Stimulated activated CD8-positive, alpha-beta memory T cell treated with anti-CD3 and anti-CD28 coated beads, Interleukin-15, amount 100 ng/mL, for 1 hour (primary cell): ENCODE measurements at places on chromosomes 6 and 20.

DNA sequence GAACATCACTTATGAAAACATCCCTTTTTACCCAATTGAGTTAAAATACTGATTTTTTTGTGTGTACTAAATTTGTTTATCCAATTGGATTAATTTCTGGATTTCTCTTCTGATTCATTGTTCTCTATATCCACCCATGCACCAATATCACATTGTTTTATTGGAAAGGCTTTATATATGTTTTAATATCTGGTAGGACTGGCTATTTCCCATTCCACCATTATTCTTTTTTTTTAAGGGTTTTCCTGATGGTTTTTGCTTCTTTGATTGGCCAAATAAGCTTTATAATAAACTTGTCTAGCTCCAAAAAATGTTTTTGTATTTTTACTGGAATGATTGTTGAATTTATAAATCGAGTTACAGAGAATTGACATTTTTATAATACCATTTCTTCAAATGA is 59.4 kb upstream of the DOK5 start:
- DNase-seq = no peak

GRCh38 chr20:41664584-41664983 is 46.4 kb upstream of the CHD6 start:
- no peak for DNase-seq

DNA sequence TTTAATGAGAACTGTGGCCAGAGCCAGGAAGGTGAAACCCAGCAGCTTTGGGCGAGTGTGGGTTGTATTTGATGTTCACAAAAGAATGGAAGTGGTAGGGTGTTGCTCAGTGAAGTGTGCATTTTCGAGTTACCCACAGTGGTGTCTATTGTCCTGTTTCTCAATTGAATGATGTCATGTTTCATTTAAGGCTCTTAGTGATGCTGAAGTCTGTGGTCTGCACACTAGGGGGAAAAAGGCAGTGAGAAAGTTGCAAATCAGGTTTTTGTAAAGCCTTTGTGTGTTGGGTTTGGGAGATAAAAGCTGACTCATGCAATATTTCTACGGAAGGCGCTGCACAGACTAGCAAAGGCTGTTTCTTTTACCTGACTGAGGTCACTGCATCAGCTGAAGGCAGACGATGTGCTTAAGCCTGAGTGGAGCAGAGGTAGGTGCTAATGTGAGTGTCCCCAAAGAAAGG is 121.1 kb downstream of the PLEKHG1 start:
- DNase-seq = no peak

- DNase-seq = no peak
These were observed 7.0 kb downstream of the ADGRB3 start for GRCh38 chr6:68642081-68642480.

GRCh38 chr6:54971825-54972224 is 125.3 kb downstream of the FAM83B start:
- DNase-seq = no peak

DNA sequence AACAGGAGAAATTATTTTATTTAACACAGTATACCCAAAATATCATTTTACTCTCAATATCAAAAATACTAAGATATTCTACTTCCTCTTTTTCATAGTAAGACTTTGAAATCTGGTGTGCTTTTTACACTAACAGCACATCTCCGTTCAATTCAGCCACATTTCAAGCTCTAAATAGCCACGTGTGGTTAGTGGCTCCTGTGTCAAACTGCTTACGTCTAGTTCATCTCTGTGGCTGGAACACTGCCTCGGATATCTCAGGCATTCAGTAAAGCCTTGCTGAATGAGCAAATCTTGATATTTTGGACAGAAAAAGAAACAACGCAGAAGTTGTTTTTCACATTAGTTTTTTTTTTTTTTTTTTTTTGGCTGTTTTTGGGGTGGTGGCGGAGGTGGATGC is 136.1 kb downstream of the EYA4 start:
- DNase-seq = no peak

- no peak for DNase-seq
These were observed 188.1 kb upstream of the SLC35B3 start for GRCh38 chr6:8623441-8623840.

- DNase-seq = no peak
These were observed 11.0 kb downstream of the ZBP1 start for GRCh38 chr20:57609086-57609841.

DNA sequence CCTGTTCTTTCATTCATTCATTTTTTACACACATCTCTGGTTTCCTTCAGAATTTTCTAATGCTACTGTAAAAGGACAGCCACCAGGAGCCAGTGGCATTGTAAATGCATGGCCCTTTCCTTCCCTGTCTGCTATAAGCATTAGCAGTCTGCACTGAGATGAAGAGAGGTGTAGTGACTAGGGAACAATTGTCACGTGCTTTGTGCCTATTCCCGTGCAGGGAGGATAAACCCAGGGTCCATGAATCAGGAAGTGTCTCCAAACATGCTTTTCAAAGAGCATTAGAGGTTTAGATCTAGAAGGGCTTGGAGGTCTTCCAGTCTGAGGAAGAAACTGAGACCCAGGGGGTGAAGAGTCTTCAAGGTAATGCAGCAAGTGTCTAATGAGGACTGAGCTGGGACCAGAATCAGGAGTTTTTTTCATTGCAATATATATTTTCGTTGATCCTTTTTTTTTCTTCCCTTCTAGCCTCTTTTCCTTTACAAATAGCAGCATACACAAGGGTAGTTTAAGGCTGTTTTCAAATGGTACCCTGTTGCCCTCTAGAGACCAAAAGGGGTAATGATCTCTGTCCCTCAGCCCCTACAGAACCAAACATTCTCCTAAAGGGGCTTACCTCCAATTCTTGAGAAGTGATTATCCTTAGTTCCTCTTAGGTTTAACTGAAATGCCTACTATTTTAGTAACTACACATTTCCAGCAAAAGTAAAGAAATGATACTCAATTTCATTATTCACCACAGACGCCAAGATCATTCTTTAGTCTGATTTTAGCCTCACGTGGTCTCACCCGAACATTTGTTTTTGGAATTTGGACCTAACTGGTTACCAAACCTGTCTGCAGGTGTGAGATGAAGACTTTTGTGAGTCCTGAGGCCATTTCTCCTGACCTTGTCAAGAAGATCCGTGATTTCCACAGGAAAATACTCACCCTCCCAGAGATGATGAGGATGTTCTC is 6.6 kb downstream of the TRIM15 start:
- no peak for DNase-seq

DNA sequence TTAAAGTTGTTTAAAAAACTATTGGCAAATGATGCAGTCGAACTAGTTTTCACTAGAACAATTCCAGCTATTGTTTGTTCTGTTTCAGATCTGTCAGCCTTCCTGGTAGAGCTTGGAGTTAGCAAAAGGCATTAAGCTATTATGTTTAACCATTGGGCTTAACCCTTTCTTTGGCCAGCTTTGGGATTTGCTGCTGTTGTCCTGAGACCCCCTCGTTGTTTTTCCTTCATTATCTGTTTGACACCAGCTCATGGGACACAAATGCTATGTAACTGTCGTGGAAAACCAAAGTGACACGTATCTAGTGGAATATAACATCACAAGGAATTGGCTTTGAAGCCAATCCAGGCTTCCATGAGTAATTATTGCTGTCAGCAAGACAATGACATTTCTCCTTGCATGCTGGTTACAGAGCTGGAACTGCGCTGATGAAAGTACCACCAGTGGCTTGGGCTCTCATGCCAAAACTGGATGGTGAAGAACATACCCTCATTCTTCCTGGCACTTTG is 96.0 kb downstream of the EYA2 start:
- DNase-seq = no peak

DNA sequence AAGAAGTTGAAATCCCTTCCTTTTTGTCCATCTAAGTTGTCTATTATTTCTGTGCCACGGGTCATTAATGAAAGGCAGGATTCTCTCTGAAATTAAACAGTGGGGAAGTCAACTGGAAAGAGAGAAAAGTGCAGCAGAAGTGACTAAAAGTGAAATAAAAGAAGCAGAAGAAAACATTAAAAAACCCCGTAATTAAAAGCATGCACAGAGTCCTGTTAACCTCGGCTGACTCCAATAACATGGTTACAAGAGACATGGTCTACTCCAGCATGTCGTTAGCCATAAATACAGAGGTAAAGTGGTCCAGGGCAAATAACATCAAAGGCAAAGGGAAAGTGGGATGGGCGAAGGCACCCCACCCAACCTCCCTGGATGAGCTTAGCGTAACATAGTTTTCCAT is 13.0 kb upstream of the MOXD1 start:
- DNase-seq = no peak

GRCh38 chr6:16903470-16903869 is 142.2 kb upstream of the ATXN1 start:
- no peak for DNase-seq

DNA sequence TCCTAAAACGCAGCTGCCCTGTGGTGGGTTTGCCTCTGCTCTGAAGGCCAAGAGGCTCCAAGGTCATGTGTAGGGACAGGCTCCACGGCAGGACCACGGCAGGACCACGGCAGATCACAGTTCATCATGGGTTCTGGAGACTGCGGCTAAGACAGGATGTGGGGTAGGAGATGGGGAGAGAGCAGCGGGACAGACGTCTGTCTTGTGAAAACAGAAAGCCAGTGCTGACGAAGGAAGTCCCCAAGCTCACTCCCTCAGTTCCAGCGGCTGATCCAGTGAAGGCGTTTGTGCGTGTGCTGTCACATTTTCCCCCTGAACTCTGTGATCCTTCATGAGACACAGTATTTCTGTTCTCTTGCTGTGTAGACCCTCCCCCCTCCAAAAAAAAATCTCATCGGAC is 67.9 kb upstream of the PTGIS start:
- DNase-seq = no peak

- DNase-seq = no peak
These were observed 196.6 kb downstream of the LY86 start for GRCh38 chr6:6785163-6785521.

DNA sequence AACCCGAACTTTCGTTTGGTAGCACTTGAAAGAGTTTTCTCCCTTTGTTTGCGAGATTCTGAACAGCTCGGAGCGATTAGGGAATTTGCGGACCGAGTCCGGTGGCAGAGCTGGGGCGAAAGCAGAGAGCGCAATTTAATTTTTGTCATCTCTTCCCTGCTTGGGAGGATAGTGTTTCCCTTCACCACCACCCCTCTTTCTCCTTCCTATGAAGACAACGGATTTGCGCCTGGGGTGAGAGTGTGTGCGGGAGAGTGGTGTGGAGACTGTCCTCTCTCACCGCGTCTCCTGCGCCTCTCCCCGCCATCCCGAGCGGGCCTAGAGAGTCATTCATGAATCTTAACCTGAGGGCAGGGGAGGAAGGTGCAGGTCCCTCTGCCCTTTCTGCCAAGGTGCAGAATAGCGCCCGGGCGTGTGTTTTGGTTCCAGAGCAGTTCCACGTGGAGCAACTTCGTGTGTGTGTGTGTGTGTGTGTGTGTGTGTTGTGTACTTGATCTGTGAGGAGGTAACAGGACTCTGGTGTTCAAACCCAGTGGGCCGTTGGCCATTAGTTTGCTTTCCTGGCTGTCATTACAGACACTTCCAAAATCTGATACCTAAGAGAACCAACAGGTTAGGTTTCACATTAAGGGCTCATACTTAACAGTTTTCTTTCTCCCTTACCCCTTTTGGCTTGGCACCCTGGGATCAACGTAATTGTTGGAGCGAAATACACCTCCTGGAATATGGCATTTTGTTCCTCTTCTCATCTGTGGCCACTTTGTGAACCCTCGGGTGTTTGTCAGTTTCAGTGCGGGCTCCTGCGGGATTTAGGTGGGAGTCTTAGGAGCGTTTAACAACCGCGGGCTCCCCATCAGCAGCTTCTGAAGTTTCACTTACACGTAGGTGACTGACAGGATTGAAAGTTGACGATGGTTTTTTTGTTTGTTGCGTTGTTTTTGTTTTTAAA is 1.8 kb downstream of the EYA4 start:
- no peak for DNase-seq

DNA sequence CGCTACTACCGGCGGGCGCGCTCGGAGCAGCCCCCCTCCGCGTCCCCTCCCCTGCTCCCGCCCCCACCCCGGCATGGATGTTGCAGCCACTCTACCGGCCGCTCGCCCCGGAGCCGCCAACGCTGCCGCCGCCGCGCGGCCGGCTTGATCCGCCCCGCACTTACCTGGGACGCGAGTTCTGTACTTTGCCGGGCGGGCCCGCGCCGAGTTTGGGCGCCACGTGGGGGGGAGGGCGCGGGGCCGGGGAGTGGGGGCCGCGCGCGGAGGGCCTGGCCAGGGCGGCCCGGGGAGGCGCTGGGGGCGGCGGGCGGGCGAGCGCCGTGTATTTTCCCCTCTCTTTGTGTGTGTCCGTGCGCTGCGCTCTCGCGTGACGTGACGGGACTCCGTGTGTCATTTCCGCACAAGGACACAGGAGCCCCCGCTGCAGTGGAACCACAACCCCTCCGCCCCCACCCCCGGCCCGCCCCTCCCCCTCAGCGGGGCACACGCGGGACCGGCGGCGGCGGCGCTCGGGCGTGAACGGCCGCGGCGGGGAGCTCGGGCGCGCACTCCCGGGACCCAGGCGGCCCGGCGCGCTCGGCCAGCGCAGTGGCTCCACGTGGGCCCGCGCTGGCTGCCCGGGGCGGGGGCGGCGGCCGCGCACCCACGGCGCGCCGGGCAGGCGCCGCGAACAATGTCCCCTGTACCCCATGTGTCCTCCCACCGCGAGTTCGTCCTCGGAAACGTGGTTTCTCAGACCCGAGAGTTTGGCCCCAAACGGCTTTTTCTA is at the start of gene BEND3:
Gene BEND3, minus strand, starts transcription at position 590 of the 769 bp plus-strand sequence. CDS start 16,230 bp downstream, outside the sequence.
- no peak for DNase-seq

DNA sequence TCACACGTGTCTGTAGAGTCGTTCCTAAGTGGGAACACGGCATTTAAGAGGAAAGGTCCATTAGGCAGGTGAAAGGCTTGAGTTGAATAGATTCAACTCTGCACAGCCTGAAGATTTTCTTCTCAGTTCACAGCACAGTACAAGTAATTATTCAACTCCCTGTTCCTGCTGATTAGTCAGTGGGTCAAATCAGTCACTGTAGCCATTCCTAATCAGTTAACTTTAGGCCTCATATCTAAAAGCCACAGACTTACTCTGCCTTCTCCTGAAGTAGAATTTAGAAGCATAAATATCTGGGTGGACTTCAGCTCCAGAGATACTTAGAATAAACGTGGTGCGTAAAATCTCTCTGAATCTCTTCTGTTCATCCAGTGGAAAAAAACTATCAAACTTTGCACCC is 872.4 kb downstream of the C6orf118 start:
- DNase-seq = no peak

DNA sequence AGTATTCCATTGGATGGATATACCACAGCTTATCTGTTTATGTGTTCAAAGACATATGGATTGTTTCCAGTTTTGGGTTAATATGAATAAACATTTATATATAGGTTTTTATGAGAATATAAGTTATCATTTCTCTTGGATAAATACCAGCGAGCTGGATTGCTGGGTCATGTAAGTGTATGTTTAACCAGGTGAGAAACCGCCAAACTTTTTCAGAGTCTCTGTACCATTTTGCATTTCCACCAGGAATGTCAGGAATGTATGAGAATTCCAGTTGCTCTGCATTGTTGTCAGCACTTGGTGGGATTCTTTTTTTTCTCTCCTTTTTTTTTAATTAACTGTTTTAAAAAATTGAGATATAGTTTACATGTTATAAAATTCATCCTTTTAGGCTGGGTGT is 52.1 kb downstream of the PHF20 start:
- no peak for DNase-seq

DNA sequence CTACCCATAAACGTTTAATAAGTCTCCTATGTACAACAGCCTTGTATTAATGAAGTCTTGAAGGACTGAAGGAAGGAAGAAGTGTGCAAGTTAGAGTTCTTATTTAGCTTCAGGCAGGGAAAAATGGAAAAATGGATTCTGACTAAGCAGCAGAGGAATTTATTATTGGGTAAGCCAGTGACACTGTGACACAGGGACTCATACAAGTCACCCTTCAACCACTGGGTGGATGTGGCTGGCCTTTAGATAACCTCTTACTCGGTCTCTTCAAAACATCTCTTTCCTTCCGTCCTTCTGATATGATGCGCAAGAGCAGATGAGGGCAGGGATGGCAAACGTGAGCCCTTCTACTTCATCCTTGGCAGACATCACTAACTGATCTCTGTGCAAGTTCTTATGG is 145.6 kb downstream of the DHX35 start:
- DNase-seq = no peak
